ENCODE measurements at places on chromosomes 13 and 19.

DNA sequence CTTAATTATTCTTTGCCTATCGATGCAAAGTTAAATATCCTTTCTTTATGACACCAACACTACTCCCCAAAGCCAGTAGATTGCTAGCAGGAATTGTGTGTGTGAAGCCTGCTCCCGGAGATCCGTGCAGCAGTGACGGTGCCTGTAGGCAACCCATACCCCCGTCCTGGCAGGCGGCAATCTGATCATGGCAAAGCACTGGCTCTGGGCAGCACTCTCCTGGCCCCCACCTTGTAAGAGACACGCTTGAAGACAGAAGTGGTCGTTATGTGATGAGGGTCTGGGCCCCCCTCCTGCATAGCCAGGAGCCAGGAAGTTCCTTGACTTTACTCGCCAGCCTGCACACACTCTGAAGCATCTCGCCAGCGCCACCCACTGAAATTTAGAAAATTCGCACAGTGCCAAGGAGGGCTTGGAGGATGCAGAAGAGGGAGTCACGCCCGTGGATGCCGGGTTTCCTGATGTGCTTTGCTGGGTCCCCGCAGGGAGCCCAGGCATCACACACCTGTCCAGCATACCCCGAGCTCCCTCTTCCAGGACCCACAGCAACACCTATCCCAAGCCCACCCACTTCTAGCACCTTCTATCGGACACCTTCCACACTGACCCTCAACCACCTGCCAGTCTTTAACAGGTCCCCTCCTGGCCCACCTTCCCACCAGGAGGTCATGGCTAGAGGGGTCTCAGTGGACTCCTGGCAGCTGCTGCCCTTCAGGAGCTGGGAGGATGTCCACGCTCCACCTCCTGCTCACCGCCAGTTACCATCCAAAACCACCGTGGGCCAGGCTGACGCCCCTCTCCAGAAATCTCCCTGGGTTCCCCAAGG lies 54.5 kb downstream of the CEBPG start:
- no peak for DNase-seq

DNA sequence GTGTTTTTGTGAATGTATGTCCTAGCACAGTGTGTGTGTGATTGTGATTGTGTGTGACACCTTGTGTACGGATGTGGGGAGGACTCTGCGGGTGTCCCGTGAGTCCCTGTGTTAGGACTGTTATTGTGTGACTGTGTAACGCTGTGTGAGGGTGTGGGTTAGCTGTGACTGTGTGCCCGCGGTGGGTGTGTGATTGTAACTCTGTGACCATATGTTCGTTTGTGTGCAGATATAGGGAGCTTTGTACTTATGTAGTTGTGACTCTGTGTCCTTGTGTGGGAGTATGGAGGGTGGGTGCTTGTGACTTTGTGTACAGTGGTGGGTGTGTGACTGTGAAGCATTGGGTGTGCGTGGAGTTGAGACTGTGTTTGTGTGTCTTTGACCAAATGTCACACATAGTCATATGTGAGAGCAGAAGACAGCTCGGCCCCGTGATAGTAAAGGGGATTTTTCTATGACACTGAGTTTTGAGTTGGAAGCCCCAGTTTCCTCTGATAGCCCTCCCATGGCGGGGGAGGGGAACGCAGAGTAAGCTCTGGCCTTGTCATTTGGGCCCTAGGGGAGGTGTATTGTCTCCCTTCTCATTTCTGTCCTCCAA lies 949 bp upstream of the ZNF260 start:
- DNase-seq = no peak

DNA sequence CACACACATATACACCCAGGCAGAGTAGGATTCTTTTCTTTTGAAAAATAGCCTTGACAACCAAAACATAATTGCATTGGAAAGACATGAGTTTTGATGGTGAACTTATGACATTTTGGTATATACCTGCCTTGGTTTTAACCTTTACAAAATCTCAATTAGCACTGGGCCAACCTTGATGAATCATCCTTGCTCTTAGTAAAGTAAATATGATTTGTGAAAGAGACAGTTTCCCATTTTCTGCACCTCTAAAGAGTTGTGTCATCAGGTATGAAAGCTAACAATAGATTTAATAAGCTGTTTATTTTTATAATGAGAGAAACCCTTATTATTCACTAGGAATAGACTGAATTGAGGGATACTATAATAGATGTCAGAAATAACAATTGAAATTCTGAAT lies 15.7 kb upstream of the ENOX1 start:
- DNase-seq = no peak

GRCh38 chr19:34834472-34835061 lies 61.6 kb upstream of the ZNF599 start:
- no peak for DNase-seq

DNA sequence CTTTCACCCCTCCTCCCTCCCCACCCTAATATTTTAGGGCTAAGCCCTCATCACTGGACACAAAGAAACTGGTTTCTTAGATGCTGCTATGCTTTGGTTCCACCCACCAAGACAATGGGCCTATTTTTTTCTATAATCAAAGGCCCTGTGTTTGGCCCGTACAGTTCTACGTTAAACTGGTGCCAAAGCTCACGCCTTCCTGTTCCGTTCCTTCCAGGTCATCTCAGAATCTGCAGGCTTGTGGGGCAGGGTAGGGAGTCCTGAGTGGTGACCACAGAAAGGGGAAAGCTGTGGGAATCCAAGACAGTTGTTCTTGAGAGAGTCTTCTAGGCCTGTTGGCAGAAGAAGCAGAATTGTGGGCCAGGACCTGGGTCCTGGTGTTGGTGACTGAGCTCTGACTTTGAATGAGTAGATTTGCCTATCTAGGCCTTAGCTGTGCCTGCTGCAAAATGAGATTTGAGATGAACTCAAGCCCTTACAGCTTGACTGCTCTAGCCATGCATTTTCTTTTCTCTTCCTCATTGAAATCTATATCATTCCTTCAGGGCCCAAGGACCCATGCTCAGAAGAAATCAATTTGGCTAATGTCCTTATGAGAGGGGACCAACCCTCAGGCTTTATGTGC lies 19.1 kb upstream of the CXCL17 start:
- DNase-seq = no peak

GRCh38 chr19:31438401-31439269 lies 89.4 kb upstream of the TSHZ3 start:
- DNase-seq = no peak

DNA sequence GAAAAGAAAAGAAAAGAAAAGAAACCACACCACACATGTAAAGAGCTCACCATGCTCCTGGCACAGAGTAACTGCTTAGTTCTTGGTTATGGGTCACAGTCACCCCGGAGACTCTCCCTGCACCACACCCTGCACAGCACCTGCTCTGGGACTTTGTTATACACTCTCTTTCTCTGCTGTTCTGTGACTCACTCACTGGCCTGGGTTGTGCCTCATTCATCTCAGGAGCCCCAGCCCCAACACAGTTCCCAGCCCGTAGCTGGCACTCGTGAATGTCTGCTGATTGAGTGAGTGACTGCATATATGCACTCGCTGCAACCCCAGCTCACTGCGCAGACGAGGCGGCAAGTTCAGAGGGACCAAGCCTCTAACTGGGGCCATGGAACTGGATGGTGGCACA lies 22.9 kb upstream of the ZNF507 start:
- no peak for DNase-seq

- no peak for DNase-seq
Observed at GRCh38 chr13:86892330-86892729, 778.8 kb upstream of the SLITRK5 start.

GRCh38 chr13:105463011-105463501 lies 1072.4 kb downstream of the EFNB2 start:
- DNase-seq = no peak

GRCh38 chr19:41542622-41543021 lies 33.3 kb upstream of the CEACAM21 start:
- no peak for DNase-seq

DNA sequence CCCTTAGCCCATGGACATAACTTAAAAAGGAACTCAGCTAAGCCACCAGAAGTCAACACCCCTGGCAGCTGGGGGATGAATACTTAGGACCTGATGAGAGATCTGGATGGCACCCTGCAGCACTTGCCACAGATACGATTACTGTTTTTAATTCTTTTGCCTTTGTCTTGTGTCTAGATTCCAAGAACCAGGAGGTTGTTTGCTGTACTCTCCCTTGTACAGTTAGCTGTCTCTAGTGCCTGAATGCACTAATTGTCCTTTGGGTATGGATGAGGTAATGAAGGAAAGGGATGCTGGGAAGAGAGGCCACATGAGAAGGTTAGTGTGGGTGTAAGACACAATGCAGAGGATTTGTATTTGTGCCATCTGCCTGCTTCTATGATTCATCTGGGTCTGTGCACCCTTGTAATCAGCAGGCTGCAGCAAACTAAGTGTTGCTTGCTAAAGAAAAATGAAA lies 385.8 kb downstream of the KCNRG start:
- DNase-seq = no peak

DNA sequence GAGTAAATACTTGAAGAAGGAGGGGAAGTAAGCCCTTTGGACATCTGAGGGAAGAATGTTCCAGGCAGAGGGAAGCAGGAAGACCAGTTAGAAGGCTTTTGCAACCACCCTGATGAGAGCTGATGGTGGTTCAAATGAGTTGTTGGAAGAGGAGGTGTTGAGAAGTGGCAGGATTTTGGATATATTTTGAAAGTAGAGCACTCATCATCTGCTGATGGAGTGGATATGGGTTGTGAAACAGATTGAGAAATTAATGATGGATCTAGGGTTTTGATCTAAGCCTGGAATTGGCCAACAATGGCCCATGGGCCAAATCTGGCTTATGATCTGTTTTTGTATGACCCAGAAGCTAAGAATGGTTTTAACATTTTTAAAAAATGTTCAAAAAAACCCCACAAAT lies 230.7 kb downstream of the NDFIP2 start:
- DNase-seq = no peak

- no peak for DNase-seq
Observed at GRCh38 chr13:39263033-39263432, 224.8 kb downstream of the NHLRC3 start.

- no peak for DNase-seq
Observed at GRCh38 chr13:63299866-63300394, 1884.3 kb upstream of the PCDH20 start.

- DNase-seq = no peak
Observed at GRCh38 chr19:6071875-6072274, 38.4 kb downstream of the RFX2 start.

- no peak for DNase-seq
Observed at GRCh38 chr19:16327169-16327475, 2.5 kb downstream of the KLF2 start.

DNA sequence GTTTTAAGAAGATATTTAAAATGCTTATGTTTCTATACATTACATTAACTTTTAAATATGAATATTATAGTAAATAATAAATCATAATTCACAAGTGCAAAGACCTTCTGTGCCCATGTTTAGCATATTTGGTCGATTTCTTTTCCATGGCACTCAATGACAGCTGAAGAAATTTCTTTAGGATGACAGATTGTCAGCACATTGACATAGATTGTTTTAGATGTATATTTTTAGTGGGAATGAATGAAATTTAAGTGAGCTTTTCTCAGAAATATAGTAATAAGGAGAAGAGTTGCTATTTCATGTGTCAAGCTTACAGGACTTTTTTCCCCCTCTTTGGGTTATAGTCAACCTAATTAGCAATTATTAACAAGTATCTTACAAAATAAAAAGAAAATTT lies 256.5 kb downstream of the SHISA2 start:
- DNase-seq = no peak

GRCh38 chr13:43537124-43537523 lies 249.6 kb downstream of the ENOX1 start:
- no peak for DNase-seq

- DNase-seq = no peak
Observed at GRCh38 chr13:101942038-101942437, 459.8 kb downstream of the FGF14 start.

GRCh38 chr19:45160870-45161737 lies at the start of gene NKPD1:
Gene NKPD1 (minus strand): TSS chr19:45160982. CDS start chr19:45160150, 832 bp downstream.
- DNase-seq = no peak

DNA sequence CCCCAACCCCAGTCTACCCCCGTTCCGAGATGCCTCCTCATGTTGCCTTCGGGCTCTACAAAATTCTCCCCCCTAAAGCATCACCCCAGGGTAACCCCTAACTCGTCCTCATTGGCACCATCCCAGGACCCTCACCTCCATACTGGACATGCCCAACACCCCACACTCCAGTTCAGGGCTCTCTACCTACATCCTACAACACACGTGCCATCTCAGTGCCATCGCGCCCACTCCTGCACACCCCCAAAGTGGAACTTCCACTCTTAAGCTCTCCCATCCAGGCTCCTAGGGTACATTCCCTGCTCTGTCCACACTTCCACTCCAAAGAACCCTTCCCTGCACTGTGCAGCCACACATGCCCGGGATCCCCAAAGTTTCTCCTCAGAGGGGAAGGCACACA lies 827 bp upstream of the FKRP start:
- DNase-seq = no peak

GRCh38 chr13:74825152-74825937 lies 656.6 kb downstream of the TBC1D4 start:
- DNase-seq = no peak

- no peak for DNase-seq
Observed at GRCh38 chr19:42003506-42004294, 9.7 kb upstream of the ATP1A3 start.

- DNase-seq = no peak
Observed at GRCh38 chr19:50501568-50502475, 9.2 kb downstream of the JOSD2 start.

DNA sequence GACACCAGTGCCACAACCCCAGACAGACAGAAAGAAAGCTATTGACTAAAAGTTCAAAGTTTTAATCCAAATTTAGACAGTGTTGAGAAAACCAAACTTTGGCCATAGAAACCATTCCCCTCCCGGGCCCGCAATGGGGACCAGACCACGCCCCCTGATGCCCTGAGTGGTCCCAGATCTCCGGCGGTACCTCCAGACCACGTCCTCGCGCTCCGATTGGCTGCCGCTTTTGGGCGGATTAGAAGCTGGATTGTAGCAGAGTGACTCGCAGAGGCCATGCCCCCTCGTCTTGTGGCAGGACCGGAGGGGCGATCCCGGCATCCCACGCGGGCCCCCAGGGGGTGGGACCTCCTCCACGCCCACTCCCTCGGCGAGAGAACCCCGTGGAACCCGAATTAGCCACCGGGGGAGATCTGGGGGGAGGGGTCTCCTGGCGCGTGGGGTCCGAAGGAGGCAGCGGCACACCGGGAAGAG lies 797 bp upstream of the HSD17B14 start:
- DNase-seq = peak; percentile 36

DNA sequence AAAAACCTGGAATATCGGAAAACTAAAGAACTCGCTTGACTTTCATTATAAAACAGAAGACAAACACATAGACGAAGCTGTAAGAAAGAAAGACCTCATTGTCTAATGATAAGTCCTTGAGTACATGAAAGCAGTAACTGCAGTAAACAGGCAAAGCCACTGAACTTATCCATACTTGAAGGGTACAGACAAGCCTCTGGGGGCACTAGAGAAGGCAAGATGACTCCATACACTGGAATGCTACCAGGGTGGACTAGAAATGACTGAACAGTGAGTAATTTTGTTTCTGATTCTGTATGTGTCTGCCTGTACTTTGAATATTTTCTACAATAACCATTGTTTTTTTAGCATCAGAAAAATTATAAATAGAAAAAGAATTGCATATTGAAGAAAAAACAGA lies 507.9 kb downstream of the UQCRFS1 start:
- DNase-seq = no peak
